GM13977 (cell line): ENCODE measurements at places on chromosomes 6 and 20.

GRCh38 chr6:169899481-169900145 is 148.2 kb downstream of the ERMARD start:
- DNase-seq = no peak

DNA sequence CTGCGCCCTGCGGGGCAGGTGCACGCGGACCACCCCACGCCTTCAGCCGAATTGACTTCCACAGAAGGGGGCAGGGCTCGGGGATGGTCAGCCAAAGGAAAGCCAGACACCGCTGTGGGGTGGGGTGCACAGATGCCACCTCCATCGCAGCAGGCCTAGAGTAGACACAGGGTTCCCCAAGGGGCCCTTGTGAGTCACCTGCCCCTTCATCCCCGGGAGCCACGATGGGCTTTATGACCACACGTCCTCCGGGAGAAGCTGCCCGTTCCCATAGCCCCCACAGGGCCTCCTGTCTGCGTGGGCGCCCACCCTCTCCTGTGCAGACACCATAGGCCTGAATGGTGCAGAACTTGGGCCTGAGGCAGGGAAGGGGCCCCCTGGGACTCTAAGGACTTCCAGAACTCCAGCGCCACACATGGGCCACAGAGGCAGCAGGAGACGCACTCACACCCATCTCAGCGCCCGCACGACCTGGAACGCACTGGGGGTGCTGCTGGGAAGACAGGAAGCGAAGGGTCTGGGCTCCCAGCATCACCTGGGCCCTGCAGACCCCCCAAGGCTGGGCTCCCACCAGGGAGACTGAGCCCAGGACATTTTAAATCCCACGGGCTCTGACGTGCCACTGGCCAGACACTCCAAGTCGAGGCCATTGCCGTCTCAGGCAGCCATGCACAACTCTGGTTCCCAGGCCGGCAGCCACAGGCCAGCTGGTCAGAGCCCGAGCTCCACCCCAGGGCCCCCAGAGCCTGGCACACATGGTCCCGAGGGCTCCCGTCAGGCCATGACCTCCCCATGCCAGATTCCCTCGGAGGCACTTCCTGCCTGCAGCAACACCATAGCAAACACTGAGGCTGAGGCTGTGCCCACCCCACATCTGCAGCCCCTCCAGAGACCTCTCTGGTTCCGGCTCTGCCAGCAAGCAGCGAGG is 134.2 kb downstream of the DLL1 start:
- DNase-seq = no peak

GRCh38 chr20:52727740-52728456 is 244.3 kb upstream of the TSHZ2 start:
- no peak for DNase-seq

GRCh38 chr6:35601331-35602132 is 87.2 kb downstream of the FKBP5 start:
- DNase-seq = no peak

DNA sequence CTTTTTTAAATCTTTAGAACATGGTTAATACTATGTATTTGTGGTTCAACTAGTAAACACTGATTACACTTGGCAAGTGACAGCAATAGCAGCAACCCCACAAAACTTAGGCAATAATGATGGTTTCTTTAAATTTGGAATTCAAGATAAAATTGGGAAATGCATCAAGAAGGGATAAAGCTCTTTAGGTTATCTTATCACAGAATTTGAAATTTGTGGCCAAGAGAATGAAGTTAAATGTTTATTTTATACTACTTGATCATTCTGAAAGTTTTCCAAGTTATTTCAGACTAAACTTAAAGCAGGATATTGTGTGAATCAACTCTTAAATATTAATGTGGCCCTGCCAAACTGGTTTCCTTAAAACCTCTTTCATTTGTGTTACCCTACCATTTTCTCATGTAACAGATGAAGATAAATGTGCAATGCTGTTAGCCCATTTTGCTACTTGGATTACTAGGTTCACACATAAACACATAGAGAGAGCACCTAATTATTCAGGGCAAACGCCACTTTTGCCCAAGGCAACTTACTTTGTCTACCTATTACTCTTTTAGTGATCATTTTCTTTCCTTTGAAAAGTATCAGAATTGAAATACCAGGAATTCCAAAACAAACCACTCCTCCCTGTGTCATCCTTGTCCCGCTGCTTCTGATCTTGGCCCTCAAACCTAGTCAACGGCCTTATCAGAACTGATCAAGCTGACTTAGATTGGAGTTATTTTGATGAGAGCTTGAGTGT is 186.7 kb upstream of the TENT5A start:
- DNase-seq = no peak

GRCh38 chr20:11011653-11012052 is 337.9 kb upstream of the JAG1 start:
- DNase-seq = no peak

DNA sequence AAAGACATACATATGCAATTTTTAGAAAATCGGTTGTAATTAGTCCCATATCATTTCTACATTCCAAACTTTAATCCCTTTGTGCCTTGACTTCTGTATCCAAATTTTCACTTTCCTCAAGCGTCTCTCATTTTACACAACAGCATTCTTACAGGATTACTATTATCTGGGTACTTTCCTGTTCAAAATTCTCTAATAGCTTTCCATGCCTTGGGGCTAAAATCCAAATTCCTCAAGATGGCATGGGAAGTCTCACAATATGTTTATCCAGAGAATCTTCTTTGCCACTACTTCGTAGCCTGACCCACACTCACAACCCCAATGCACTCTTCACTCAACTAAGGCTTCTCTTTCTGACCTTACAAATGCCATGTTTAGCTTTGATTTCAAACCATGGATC is 125.0 kb downstream of the TBX18 start:
- DNase-seq = no peak

GRCh38 chr6:1461207-1461606 is 71.8 kb downstream of the FOXF2 start:
- DNase-seq = no peak

DNA sequence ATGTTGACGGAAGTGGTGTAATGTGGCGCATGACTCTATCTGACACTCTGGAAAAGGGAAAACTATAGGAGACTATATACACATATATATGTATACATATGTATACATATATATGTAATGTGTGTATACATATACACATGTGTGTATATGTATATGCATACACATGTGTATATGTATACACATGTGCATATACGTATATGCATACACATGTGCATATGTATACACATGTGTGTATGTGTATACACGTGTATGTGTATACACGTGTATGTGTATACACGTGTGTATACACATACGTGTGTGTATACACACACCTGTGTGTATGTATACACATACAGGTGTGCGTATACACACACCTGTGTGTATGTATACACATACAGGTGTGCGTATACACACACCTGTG is 683.4 kb upstream of the FLRT3 start:
- DNase-seq = no peak

DNA sequence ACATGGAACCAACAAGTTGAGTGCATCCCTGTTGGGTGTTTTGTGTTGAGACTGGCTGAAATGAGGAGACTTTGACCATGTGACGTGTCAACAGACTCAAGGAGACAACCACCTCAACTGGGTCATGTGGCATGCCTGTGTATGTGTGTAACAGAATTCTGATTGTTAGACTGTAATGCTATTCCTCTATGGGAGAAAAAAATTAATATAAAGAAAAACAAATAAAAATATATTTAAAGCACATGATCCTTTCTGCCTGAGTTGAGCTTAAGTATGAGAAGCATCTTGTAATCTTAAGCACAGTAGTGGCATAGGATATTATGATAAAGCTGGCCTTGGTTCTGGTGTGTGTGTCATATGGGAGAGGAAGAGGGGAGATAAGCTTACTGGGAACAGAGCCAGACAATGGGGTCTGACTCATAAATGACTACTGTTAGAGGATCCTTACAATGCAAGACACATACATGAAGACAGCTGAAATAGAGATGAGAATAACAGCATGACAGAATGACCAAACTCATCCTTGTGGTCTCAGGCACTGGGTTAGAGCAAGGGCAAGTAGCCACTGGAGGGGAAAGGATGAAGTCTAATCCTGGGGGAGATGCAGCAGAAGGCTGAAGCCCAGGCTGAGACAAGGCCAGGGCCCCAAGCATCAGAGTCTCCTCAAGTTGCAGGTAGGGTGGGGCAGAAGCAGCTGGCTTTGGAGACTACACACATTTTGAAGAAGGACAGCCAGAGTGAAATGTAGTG is 9.2 kb downstream of the TP53INP2 start:
- DNase-seq = no peak

DNA sequence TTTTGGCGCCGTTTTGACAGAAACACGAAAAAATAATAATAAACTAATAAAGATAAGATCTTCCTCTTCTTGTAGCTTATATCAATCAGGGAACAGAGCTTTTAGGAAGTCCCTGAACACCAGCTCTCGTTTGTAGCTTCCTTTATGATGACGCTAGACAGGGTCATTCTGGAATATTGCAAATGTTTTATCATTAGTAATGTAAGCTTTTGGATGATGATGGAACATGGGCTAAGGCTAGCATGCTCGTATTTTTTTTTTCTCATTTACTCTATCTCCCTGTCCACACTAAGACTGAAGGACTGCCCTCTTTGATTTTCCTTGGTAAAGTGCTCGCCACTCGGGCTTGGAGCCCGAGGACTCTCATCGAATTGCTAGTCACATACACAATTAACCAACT is 22.1 kb upstream of the POM121L2 start:
- no peak for DNase-seq

GRCh38 chr6:39980839-39981580 is 46.7 kb upstream of the MOCS1 start:
- DNase-seq = peak; percentile 16

DNA sequence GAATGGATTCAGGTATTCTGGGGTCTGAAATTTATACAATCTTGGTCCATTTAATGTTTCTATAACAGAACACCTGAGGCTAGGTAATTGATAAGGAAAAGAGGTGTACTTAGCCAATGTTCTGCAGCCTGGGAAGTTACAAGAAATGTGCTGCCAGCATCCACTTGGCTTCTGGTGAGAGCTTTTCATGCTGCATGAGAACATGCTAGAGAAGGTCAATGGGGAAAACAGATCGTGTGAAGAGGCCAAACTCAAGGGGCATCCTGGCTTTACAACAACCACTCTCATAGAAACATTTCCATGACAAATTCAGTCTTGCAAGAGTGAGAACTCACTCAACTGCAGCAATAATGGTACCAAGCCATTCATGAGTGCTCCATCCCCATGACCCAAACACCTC is 16.8 kb downstream of the IL22RA2 start:
- DNase-seq = no peak

DNA sequence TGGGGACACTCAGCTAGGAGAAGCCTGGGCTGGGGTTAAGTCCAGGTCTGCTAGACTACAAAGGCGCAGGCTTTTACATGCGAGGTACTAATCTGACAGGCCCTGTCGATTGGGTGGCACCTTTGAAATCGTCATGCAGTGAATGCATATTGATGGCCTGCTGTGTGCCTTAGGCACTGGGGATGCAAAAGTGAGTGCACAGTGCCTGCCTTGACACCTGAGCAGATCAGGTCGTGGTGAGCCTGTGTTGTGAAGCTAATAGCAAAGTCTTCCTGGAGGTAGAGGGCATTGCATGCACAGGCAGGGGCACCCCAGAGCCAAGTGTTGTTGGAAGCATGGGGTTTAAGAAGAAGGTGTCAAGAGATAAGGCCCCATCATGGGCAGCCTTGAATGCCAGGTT is 16.9 kb downstream of the LRRC1 start:
- DNase-seq = no peak

DNA sequence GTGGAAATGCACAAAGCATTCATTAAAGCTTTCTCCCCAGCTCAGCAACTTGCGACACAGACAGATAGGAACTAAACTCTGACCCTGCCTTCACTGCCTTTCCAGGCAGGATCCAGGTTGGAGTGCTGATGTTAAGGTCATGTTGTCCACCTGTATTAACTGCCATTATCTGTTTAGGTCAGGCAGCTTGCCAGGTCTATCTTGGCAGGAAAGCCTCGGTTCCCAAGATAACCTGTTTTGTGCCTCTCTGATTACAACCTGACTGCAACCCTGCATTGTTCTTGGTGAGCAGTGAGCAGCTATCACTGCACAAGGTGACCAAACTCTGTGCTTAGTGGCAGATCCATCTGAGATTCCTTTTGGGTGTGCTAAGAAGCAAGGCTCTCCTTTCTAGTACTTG is 23.2 kb upstream of the ELOVL2 start:
- DNase-seq = no peak

DNA sequence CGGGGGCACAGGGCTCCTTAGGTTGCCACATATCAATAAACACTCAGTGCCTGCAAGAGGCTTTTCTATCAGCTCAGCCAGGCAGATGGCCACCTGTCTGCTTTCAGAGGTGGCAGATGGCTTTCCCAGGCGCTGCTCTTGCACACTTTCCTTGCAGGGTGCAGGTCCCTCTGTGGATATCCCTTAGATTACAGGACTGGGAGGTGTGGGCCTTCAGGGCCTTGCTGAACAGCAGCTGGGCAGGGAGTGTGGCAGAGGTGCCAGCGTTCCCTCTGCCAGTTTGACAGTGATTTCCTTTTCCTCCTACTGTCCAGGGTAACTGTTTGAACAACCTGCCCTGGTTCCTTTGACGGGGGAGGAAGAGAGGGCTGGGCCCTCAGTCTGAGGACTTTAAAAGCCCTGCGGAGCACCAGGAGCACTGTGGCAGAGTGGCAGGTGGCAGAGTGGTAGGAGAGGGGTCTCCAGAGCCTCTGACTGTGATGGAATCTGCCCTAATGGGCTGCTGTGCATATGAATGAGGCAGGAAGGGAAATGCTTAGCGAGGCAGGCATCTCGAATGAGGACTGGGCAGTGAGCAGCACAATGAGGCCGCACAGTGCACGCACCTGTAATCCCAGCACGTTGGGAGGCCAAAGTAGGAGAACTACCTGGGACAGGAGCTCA is 34.2 kb downstream of the ABHD12 start:
- no peak for DNase-seq

DNA sequence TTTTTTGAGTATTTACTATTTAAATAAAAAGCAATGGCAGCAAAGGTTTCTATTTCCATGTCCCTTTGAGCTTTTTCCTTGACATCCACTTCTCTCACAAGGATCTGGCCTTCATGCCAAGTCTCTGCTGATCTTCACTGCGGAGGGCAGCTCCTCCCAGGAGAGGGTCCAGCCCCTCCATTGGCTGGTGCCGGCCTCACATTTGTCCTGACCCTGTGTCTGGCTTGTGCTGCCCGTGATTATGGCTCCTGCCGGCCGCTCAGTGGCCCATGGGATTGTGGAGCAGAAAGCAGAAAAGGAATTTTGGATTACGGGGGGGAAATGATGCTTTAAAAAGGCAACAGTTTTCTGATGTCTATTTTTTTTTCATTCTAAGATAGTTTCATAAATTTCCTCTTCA is 31.2 kb upstream of the PDE7B start:
- DNase-seq = no peak

DNA sequence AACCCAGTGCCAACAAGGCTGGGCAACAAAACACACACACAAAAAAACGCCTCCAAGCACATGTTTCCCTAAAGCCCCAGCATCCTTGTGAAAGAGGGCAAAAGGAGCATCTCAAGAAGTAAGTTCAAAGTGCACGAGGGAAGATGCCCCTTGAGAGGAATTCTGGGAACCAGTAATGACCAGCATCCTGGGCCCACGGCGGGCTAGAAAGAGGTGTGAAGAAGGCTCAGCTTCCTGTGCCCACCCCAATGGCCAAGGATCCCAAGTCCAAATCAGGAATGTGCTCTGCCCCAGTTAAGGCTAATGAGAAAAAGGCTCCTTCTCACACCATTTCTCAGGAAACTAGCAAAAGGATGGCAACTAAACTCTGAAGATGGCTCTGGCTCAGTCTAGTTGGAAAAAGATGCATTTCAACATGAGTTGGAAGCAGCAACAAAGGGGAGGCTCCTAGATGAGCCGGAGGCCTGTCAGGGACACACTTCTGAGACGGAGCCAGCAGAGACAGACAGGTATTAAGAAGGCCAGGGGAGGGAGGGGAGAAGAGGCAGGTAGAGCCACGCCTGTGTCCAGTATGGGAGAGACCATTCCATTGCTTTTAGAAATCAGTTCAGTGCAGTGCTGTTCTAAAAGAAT is 3.2 kb downstream of the RIMS4 start:
- DNase-seq = no peak
